ENCODE measurements at places on chromosomes 7 and 10.
A peak's percentile ranks its signal among the peaks of the same experiment; 100 is the strongest.

DNA sequence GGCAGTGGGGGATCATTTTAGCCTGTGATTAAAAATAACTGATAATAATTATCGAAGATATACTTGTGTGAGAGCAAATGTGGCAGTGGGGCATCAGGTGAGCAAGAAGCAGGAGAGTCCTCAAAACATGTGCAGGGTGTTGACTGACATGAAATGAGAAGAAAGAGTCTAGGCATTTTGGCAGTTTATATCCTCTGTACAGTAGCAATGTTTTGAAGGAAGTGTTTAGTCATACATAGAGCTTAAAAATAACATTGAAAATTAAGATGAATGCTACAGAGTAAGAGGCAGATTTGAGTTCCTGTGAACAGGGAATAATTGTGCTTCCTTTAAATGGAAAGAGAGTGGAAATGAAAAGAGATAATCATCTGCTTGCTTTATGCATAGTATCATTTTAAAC lies 47.4 kb downstream of the VPS50 start:
- DNase-seq = no peak

- no peak for DNase-seq
Observed at GRCh38 chr10:11083051-11083450, 65.4 kb downstream of the CELF2 start.

DNA sequence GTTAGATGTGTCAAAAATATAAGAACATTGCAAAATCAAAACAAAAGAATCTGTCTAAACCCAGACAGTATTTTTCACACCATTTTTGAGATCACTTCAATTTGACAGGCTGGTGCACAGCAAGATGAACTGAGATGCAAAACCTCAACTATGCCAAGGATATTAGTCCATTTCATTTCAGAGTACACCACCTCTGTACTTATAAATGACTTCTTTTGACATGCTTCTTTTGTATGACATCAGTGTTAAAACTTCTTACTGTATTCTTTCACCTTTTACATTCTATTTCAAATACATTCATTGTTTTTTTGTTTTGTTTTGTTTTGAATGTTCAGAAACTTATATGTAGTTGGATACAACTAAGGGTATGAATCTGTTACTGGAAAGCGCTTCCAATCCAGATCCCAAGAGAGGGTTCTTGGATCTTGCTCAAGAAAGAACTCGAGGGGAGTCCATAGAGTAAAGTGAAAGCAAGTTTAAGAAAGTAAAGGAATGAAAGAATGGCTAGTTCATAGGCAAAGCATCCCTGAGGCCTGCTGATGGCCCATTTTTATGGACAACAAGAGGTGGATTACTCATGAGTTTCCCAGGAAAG lies 23.5 kb upstream of the GPR141 start:
- DNase-seq = no peak

DNA sequence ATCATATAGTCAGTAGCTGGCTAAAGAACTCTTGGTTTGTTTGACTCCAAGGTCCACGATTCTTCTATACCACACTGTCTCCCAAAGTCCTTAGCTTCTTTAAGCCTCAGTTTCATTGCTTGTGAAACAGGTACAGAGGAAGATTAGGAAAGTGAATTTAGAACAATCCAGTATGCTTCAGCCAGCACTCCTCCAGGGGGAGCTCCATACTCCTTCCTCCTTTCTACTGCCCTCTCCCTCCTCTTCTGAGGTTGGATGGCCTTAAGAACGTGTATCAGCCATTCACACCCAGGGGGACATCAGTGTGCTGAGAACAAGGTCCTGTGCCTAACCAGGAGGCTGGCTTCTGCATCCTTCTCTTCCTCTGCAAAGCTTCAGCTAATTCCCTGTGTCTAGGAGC lies 54.8 kb upstream of the CALD1 start:
- no peak for DNase-seq

GRCh38 chr7:139767561-139767982 lies 10.2 kb downstream of the HIPK2 start:
- DNase-seq = peak; percentile 61

- no peak for DNase-seq
Observed at GRCh38 chr7:2583798-2584580, 25.2 kb downstream of the IQCE start.

GRCh38 chr7:23721456-23721855 lies 11.4 kb downstream of the STK31 start:
- DNase-seq = no peak

GRCh38 chr10:103781329-103782061 lies 73.9 kb downstream of the SH3PXD2A start:
- DNase-seq = no peak

DNA sequence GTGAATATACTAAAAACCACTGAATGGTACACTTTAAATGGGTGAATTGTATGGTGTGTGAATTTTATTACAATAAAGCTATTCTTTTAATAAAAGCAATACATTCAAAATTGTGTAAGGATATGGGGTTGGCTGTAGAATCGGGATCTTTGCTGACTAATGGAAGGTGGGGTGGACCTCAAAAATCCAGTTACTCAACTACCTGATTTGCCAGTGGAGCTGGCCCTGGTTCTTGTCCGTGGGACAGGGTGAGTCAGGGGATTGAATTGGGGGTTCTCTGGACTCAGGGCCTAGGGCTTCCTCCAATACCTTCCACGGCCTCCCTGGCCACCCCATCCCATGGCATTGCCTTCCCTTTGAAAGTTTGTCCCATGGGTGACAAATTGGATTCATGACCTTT lies 13.5 kb upstream of the RABGEF1 start:
- no peak for DNase-seq

DNA sequence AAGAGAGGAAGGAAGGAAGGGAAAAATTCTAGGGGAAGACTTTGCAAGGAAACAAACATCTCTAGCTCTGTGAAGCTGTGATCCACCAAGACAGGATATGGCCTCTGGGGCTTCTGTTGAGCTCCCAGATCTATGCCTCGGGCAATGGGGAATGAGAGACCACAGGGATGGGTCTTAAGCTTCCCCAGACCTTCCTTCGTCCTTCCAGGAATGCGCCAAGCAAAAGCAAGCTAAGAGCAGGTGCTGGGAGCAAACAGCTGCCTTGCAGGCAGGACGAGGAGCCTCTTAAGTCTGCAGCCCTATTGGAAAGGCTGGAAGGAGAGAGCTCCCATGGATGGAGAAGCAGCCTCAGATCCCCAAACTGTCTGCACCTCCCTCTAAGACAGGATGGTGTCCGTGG lies 21.9 kb upstream of the ELN start:
- DNase-seq = no peak
